ENCODE measurements at places on chromosomes 1 and 21.

GRCh38 chr1:92554216-92554615 is 67.5 kb upstream of the GFI1 start:
- no peak for DNase-seq

DNA sequence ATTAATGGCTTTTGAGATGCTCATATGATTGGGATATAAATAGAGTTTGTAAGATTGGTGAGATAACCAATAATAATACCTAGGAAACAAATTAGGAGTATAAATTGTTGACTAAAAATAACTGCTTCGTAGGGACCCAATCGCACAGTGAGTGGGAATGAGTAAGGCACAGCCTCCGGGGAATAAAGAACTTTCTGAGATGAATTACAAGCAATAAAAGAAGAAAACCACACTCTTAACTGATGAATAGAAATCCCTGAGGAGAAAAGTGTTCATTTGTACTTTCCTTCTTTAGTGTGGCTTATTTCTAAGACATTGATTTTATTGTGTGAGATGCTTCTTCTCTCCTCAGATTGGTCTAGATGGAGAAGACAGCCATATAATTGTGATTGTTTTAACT is 443.4 kb upstream of the PRMT6 start:
- no peak for DNase-seq

DNA sequence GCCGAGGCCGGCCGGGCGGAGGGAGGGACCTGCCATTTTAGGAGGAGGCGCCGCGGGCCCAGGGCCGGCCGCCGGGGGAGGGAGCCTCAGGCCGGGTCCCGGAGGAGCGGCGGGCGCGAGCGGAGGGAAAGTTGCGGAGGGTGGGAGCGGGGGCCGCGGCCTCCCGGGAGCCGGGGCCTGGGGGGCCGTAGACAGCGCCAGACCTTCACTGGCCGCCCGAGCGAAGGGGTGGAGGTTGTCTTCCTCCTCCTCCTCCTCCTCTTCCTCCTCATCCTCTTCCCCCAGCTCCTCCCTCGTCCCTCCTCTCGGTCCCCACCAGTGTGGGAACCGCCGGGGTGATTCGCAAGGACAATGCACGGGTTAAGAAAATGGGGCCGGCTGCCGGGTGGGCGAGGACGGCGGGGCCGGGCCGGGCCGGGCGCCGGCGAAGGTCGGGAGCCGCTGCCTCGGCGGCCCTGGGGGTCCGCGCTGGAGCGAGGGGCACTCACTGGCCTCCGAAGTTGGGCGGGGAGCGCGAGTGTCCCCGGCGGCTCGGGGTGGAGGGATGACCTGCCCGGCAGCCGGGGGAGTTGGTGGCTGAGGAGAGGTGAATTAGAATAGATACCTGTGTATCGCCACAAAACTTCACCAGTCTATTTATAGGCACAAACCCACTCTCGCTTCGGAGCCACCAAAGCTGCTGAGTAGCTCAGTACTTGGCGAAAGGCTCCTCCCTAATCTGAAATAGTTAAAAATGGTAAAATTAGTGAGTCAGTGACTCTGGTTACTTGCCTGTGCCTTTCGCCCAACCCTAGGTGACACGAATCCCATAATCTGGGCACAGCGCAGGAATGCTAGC is 1.3 kb downstream of the DYRK1A start:
- no peak for DNase-seq

DNA sequence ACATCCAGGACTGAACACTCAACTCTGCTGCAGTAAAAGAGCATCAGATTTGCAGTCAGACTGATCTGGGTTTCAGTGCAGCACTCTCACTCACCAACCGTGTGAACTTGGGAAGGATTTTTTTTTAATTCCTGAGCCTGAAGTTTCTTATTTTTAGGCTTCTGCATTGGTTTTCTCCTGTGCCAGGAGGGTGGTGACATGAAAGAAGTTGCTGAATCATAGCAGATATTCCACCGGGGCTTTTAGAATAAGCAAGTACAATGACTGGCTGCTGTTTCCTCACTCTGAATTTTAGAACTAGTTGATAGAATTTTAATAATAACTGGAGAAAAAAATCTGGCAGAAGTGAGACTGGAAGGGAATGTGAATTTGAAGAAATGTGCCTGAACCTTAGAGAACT is 11.6 kb downstream of the ADAM30 start:
- no peak for DNase-seq

DNA sequence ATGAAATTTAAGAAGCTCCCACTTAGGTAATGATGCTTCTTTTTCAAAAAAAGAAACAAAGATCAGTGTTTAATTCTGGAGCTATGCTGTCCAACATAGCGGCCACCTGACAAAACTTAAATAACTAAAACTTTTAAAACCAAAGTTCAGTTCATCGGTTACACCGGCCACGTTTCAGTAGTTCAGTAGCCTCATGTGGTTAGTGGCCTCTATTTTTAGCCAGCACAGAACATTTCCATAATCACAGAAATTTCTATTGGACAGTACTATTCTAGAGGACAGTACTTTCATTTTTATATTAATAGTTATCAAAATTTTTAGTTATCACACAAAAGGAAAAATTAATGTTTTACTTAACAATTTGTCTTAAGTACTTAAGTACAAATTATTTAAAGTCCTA is 141.0 kb downstream of the USP25 start:
- DNase-seq, result no peak

DNA sequence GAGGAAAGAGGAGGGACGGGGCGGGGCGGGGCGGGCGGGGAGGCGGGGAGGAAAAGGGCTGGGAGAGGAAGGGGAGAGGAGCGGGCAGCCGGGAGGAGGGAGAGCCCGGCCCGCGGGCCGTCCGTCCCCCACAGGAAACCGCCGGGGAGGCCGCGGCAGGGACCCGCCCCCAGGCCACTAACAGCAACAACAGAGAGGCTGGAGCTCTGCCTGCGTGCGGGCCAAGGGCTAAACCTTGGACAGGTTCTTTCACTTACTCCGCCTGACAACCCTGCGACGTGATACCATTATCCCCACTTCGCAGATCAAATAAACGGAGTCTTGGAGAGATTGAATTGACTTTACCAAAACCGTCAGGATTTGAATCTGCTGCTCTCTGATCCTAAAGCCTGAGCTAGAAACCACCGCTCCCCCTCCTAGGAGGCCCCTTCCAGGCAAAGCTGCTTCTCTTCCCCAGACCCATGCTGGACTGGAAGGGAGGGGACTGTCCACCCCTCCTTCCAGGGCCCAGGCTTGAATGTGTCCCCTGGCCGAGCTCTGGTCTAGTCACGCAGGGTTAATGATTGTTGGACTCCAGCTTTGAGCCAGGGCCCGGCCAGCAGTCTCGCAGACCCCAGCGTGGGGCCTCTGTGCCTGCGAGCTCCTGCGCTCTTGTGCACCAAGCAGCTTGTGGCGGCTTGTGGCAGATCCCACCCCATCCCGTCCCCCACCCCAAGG is at the start of gene EVA1B:
TSS of gene EVA1B (minus strand) at position 10 of the 717 bp plus-strand sequence. CDS start 608 bp downstream, outside the sequence.
- DNase-seq, result no peak

DNA sequence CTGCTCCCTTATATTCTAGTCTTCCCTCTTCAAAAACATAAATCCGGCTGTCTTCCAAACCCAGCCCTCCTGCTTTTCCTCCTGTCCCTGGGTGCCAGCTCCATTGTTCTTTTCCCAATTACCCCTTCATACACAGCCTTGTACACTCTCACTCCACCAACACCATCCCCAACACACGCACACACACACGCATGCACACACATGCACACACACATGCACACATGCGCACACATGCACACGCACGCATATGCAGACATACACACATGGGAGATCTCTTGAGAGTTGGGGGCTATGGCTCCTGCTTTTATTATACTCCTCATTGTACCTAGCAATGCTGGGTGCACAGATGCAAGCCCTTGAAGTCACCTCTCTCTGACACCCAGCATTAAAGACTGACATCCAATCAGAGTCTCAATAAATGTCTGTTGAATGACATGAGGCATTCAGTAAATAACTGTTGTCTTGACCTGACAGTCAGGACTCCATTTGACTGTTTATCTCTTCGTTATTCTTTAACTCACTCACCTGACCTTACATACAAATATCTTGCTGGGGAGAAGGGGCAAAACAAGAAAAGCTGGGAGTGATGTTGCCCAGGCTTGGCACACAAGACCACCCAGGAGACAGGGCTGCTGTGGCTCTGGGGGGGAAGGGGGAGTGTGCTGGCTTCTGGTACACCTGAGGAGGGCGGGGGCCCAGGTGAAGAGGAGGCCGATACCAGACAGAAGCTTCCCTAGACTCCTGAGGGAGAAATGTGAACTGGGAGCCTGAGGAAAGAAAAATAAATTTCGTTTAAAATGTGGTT is 16.0 kb downstream of the ABCA4 start:
- no peak for DNase-seq

DNA sequence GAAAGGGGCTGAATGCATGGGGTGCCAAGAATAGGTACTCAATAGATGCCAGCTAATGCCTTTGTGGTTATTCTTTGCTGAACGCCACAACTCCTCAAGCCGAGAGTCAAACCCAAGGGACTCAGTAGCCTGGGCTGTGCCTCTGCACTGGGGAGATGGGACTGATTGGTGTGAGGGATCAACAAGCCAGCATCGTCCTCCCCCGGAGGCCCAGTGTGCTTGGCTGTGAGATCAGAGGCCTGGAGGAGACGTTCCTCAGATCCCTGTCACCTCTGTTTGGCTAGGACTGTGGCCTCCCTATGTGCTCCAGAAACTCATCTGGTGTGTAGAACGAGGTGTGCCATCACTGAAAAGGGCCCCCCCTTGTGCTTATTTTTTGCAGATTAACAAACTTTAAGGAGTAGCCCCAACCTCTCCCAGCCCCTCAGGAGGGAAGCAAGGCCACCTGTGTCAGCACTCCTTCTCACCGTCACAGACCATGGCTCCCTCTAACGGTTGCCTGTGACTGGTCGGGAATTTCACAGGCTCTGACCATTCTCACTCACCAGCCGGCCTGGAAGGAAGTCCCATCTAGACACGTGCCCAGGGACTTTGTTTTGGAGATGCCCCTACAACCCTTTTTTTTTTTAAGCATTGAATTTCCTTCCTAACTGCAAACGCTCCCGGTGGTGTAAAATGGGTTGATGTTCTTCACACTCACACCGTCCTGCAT is 194.0 kb upstream of the VAMP3 start:
- no peak for DNase-seq

Data from kidney epithelial cell (primary cell).